ENCODE measurements at places on chromosomes 5 and 9.

- no peak for DNase-seq
Measured at GRCh38 chr5:171535162-171535561, 115.7 kb downstream of the FGF18 start.

DNA sequence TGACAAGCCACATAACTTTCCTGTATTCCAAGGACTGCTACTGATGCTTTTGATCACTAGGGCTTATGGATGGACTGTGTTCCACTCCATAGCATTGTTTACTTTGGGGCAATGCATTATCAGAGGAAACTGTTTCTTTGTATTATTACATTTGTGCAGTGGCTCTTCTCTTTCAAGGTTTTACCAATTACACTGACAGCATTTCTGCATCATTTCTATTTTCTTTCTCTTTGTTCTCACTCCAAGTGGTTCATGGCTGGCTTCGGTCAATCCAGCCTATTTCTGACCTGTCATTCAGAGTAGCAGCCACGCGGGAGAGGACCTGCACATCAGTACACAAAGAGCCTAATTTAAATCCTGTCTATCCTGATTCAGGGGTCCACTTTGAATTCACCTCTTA lies 711.0 kb downstream of the TLE4 start:
- no peak for DNase-seq

GRCh38 chr5:169166078-169166477 lies 134.9 kb downstream of the SLIT3 start:
- DNase-seq, result no peak

- peak; percentile 43 for DNase-seq
Measured at GRCh38 chr5:157857816-157858526, 974 bp downstream of the CLINT1 start.

- DNase-seq, result no peak
Measured at GRCh38 chr5:1014346-1014745, 5.7 kb downstream of the NKD2 start.

DNA sequence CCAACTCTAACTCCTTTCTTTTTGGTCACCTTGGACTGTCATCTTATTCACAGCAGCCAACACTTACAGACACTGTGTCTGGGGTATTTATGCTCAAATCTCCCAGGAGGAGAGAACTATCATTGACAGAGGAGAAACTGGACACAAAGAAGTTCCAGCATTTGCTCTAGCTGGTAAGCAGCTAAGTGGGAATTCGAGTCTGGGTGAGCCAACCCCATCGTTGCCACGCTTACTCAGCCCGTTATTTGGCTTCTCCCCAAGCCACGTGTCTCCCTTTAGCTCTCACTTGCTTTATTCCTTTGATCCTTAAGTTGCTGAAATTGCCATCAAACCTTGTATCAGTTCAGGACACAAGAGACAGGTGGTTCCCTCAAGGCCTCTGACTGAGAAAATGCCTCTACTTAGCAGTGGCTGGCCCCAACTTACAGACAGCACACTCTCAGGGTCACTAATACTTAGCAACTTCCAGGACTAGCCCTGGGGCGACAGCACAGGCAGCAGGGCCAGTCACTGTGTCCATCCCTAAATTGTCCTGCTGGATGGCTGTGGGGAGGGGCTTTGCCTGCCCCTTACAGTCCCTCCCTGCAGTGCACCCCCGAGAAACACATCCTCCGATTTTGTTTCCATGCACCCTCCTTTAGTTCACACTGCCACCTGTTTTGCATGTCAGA lies 1.4 kb downstream of the SLC36A2 start:
- no peak for DNase-seq

DNA sequence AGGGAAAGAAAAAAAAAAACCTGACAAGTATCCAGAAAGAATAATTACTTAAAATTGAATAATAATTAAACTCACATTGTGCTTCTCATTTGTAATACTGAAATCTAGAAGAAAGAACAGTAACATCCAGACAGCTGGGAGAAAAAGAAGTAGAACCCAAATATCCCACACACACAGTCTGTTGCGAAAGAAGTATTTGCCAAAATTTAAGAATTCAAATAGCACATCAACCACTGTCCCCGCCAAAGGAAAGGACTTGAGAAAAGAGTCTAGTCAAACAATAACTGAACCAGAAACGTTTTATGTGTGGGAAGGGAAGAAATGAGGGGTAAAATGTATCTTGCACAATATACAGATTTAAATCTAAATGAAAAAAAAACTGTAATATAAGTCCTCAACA lies 202.8 kb downstream of the MLLT3 start:
- no peak for DNase-seq

DNA sequence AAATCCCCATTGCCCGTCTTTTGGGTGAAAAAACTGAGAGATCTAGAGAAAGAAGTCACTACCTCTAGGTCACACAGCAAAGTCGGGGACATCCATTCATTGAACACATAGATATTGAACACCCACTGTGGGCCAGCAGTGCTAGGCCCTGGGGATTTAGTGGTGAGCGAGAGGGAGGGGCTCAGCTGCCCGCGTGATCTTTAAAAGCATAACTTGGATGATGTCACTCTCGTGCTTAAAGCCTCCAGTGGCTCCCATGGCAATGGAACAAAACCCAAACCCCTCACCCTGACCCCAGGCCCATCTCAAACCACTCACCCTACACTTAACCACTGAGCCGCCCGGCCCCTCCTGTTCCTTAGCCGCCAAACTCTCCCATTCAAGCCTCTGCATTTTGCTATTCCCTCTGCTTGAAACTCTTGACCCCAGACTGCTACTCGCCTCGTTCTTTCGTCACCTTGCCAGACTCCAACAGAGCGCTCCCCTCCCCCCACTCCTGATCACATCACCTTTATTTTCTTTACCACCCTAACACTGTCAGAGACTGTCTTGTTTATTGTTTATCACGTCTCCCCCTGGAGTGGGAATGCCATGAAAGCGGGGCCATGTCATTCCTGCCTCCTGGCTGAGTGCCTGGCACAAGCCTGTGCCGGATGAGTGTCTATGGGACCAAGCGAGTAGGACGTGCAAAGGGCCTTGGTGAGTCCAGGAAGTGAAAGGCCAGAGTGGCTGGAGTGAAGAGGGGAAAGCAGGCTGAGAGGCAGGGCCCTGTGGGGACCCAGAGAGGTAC lies 710 bp upstream of the PIP5KL1 start:
- DNase-seq, result peak; percentile 38

- DNase-seq, result no peak
Measured at GRCh38 chr9:123647145-123647544, 282.8 kb downstream of the DENND1A start.

- no peak for DNase-seq
Measured at GRCh38 chr9:99506747-99507348, 284.8 kb downstream of the SEC61B start.

GRCh38 chr5:91957666-91958065 lies 574.5 kb upstream of the ARRDC3 start:
- DNase-seq, result no peak

DNA sequence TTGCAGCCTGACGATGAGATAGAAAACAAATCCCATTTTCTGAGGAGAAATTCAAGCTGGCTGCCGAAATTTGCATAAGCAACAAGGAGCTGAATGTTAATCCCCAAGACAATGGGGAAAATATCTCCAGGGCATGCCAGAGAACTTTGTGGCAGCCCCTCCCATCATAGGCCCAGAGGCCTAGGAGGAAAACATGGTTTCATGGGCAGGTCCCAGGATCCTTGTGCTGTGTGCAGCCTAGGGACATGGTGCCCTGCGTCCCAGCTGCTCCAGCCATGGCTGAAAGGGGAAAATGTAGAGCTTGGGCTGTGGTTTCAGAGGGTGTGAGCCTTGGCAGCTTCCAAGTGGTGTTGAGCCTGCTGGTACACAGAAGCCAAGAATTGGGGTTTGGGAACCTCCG lies 48.8 kb upstream of the MAN2A1 start:
- DNase-seq, result no peak

- DNase-seq, result no peak
Measured at GRCh38 chr5:141598391-141599345, 20.1 kb downstream of the DIAPH1 start.

GRCh38 chr5:175344331-175345195 lies 99.4 kb downstream of the DRD1 start:
- no peak for DNase-seq

DNA sequence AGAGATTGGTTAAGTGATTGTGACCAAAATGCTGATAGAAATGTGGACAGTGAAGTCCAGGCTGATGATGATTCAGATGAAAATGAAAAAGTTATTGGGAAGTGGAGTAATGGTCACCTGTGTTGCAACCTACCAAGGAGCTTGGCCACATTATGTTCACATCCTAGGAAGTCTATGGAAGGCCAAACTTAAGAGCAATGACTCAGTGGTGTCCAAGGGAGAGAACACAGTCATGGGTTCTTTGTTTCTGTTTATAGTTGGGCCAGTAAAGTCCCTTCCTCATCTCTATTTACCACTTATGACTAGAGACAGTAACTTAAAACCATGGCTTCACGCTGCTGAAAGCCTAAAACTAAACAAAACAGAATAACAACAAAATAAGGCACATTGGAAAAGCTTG lies 555.3 kb upstream of the DAB2 start:
- DNase-seq, result no peak

DNA sequence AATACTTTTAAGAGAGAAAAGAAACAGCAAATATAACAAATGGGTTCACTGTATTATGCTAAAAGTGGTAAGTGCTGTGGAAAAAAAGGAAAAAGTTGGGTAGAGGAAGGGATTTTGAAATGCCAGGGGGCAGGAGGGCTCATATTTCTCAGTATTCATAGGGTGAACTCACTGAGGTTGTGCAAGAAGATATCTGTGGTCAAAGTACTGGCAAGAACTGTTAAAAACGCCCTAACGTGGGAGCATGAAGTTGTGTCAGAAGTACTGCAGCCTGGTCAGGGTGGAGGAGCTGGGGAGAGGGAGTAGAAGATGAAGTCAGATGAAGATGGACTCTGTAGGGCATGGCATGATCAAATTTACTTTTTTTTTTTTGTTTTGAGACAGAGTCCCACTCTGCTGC lies 31.2 kb upstream of the SLC28A3 start:
- DNase-seq, result peak; percentile 6

GRCh38 chr5:131377785-131378325 lies 114.0 kb downstream of the CDC42SE2 start:
- DNase-seq, result no peak

GRCh38 chr9:90256345-90256744 lies 386.3 kb downstream of the DIRAS2 start:
- DNase-seq, result no peak

DNA sequence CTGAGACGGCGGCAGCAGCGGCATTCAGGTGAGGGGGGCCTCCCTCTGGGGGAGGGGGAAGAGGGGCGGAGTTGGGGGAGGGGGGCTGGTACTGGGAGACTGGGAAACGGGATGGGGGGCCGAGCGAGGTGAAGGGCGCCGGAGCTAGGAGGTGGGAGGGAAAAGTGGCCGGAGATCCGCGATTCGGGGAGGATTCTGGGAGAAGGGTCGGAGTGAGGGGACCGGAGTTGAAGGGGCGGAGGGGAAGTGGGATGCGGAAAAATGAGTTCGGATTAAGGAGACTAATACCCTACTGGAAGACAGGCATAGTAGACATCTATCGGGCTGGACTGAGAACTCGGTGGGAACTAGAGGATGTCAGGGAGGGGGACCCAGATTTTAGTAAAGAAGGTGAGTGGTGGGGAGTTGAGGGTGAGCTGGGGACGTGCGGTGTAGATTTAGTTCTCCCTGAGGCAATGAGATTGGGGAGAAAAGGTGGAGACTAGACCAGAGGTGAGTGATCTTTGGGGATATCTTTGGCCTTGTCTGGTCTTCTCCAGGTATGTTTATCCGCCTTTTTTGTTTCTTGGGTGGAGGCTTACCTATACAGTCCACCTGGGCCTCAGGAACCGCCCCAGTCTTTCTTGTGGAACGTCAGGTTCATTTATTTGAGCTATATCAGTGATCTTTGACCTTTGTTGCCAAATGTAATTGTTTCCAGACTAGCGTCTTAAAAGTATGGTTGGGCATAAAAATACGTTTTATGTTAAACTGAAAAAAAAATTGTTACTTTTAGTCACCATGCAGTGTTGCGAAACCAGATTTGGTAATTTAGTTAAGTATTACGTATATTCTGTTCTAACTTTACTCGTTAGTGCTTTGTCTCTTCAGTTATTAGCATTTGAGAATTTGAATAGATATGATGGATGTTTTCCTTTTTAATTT lies 632 bp downstream of the UBAP1 start:
- no peak for DNase-seq

DNA sequence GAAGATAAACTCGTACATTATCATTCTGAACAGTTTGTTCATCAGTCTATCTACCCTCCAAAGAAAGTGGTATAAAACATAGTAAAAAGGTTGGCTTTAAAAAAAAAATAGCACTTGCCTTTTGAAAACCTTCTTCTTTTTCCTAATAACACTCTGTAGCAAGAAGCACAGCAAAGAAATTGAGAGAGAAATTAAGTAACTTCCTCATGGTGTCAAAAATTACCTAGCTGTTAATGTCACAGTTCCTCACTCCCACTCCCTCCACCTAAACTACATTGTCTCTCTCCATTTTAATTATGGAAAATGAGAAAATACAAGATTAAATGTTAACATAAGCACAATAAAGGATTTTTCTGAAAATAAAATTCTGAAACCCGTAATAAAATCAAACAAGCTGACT lies 72.2 kb downstream of the CERT1 start:
- no peak for DNase-seq

- no peak for DNase-seq
Measured at GRCh38 chr5:132467287-132467984, 23.1 kb downstream of the IRF1 start.

- peak; percentile 11 for DNase-seq
Measured at GRCh38 chr5:154421868-154422267, 23.9 kb upstream of the SAP30L start.

- DNase-seq, result no peak
Measured at GRCh38 chr9:106916466-106917235, 53.7 kb downstream of the ZNF462 start.

DNA sequence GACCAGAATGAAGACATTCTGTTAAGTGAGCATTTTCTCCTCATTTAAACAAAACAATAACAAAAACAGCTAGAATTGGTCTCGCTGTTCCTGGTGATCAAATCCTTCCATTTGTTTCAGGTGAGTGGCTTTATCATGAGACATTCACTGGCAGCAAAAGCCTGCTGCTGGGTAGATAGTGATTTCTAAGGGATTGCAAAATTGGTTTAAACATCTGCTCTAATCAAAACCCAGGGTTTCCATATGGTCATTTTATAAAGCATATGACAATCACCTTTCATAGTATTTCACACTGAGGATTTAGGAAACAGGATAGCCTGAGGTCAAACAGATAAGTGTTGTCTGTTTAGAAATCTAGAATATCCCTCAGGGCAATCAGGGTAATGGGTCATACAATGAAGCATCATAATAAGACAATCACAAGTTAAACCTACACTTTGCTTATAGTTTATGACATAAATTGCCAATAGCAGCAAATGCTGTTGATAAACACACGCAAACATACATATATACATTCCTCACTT lies 769.6 kb upstream of the C9orf72 start:
- DNase-seq, result no peak

DNA sequence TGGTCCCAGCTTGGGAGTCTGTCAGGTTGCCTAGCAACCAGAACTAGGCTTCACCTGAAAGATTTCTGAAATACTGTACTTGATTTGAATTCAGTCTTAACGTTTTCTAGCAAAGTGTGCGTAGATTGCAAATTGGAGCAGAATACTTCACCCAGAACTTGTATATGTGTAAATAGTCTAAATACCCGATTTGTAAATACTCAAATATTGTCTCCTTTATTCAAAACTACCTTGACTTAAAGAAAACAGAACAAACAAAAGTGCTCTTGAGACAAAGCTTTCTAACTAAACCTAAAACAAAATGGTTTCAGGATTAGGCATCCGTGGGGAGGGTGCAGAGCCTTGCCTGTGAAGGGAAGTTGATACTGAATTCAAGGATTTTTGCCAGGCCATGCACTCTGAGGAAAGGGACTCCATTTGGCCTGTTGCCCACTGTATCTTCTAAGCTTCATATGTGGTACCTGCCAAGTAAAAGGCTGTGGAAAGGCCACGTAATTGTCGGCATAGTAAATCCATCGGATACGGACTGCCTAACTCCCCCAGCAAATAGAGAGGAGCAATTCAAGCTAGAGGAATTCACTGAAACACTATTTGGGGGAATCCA lies 744 bp upstream of the HMGCS1 start:
- DNase-seq, result no peak

Measured in CD4-positive, alpha-beta T cell treated with Interleukin-21 for 1 hour (primary cell).